ENCODE measurements at places on chromosomes 7 and 10. TPM values are rescaled to one million over a fixed set of nuclear protein-coding genes. Genes with fewer than 3 reads are reported as not detected.

FKBP6 gene
- total RNA-seq = not detected

MBL2 gene
- not detected for total RNA-seq

COBL gene
- 54.7 TPM for total RNA-seq

SPDYE5 gene
- not detected for total RNA-seq

SUGCT gene
- 1.4 TPM for total RNA-seq

MRPL32 gene
- total RNA-seq = 21.0 TPM

PKD1L1 gene
- 0.89 TPM for total RNA-seq

NME8 gene
- total RNA-seq = 0.91 TPM

UPK3BL2 gene
- 24.7 TPM for total RNA-seq

PTPRN2 gene
- 5.1 TPM for total RNA-seq

CLCN1 gene
- not detected for total RNA-seq

OPN1SW gene
- total RNA-seq = not detected

SPAM1 gene
- total RNA-seq = not detected

DNA2 gene
- total RNA-seq = 9.3 TPM

LIPN gene
- 1.0 TPM for total RNA-seq

TDRD1 gene
- total RNA-seq = 0.15 TPM

NKX2-3 gene
- total RNA-seq = not detected

PHKG1 gene
- total RNA-seq = 2.3 TPM

ZPBP gene
- total RNA-seq = not detected

MYO1G gene
- 51.3 TPM for total RNA-seq

CTAGE4 gene
- total RNA-seq = 3.8 TPM

SEMA4G gene
- 8.1 TPM for total RNA-seq

SORCS3 gene
- total RNA-seq = not detected

SRRM3 gene
- total RNA-seq = 1.5 TPM

NODAL gene
- not detected for total RNA-seq

LLCFC1 gene
- not detected for total RNA-seq

GRM3 gene
- not detected for total RNA-seq

CFAP69 gene
- 34.9 TPM for total RNA-seq

GNGT1 gene
- not detected for total RNA-seq

GBX1 gene
- total RNA-seq = not detected

TMEM178B gene
- total RNA-seq = under 0.01 TPM

MMP21 gene
- not detected for total RNA-seq

FMC1 gene
- 12.9 TPM for total RNA-seq

FRAT1 gene
- 13.0 TPM for total RNA-seq

UCMA gene
- total RNA-seq = not detected

URGCP gene
- total RNA-seq = 28.9 TPM

RAB19 gene
- total RNA-seq = 1.9 TPM

AFAP1L2 gene
- total RNA-seq = 2.3 TPM

BTBD16 gene
- 0.20 TPM for total RNA-seq

ANKRD16 gene
- 18.8 TPM for total RNA-seq

LIPK gene
- not detected for total RNA-seq

ZNF804B gene
- total RNA-seq = not detected

OIT3 gene
- total RNA-seq = not detected

RSU1 gene
- total RNA-seq = 81.4 TPM

FKBP14 gene
- 10.6 TPM for total RNA-seq

RGR gene
- total RNA-seq = not detected

PNLIPRP2 gene
- not detected for total RNA-seq

All from upper lobe of left lung (tissue), 6 donors.